ENCODE measurements at places on chromosomes 6 and 20. TPM values are rescaled to one million over a fixed set of nuclear protein-coding genes. Genes with fewer than 3 reads are reported as not detected.

The SYS1 gene
- total RNA-seq = 54.0 TPM

The OXT gene
- total RNA-seq = not detected

DNA sequence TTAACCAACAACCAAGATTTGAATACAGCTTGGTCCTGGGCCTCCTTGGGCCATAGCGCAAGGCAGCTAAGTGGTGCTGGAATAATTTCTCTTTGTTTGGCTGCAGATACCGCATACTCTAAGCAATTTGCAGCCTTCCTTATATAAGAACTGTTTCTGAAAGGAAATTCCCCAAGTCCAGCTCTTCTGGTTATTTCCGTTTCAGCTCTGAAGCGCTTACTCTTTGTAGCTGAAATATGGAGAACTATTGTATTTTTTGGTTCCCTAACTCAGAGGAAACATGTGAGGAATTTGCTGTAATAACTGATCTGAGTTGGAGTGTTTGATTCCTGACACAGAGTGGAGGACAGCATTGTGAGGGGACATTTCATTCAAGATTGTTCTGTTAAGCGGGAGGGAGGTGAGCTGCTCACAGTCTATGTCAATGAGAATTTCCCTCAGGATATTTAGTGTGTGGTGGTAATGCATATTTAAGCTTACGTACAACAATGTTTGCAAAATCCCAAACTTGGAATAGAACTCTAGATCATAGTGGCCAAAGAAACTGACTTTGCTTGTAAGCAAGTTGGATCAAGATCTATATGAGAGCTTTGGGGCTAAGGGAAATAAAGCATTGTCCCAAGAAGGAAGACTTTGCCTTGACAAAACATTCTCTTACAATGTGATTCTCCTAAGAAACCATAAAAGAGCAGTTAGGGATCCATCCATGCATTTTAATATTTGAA is 576.6 kb upstream of the FLRT3 start:
- no peaks in the 10 kb centered on the region for H3K27me3 ChIP-seq
- H3K36me3 ChIP-seq = no peaks in the 10 kb centered on the region
- no peak for DNase-seq
- H3K27ac ChIP-seq = no peak overlapping the region
- no peak overlapping the region for H3K4me3 ChIP-seq
- no peaks in the 10 kb centered on the region for H3K4me1 ChIP-seq

GRCh38 chr6:108684771-108685329 is 124.1 kb downstream of the FOXO3 start:
- no peak overlapping the region for H3K4me3 ChIP-seq
- no peak overlapping the region for H3K27ac ChIP-seq
- no peak for DNase-seq
- no peaks in the 10 kb centered on the region for H3K4me1 ChIP-seq
- H3K36me3 ChIP-seq = peaks cover 6% of the 10 kb centered on the region

GRCh38 chr6:90238496-90239266 is 58.0 kb downstream of the BACH2 start:
- H3K4me1 ChIP-seq = peaks cover 63% of the 10 kb centered on the region
- no peaks in the 10 kb centered on the region for H3K27me3 ChIP-seq
- H3K36me3 ChIP-seq = no peaks in the 10 kb centered on the region
- H3K27ac ChIP-seq = no peak overlapping the region
- DNase-seq = no peak
